Thyroid gland (tissue), 4 donors: ENCODE measurements at places on chromosomes 3 and 15. TPM values are rescaled to one million over a fixed set of nuclear protein-coding genes. Genes with fewer than 3 reads are reported as not detected.

DNA sequence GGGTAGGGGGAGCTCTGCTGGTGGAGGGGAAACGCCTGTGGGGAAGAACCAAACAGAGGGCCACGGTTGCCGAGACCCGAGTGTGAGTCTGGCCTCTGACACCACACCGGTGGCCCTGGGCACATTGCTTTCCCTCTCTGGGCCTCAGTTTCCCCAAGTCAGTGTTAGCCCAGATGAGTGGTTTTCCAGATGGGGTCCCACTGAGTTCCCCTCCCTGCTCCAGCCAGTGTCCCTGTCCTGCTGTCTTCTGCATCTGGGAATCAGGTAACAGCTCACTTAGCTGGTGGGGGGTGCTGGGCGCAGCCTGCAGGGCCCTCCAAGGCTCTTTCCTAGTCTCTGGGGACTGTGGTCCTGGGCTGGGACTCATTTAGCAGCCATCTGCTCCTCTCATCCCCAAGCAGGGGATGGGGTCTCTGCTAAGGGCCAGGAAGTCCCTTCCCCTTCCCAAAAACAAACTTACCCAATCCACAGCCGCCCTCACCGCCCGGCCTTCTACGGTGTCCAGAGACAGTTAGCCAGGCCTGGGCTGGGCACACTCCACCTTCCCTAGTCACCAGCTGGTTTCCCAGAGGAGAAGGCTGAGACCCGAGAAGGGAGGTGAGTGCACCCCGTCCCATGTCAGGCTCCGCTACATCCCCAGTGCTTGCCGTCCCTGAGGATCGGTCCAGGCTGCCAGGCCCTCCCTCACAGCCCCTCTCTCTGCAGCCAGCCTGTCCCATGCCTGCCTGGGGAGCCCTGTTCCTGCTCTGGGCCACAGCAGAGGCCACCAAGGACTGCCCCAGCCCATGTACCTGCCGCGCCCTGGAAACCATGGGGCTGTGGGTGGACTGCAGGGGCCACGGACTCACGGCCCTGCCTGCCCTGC is 676 bp downstream of the GP9 start:
- no peak overlapping the region for H3K4me3 ChIP-seq
- DNase-seq = no peak
- no peaks in the 10 kb centered on the region for H3K27me3 ChIP-seq

The SIDT1 gene
- total RNA-seq = 2.7 TPM

GRCh38 chr15:77647961-77648360 is 15.2 kb upstream of the LINGO1 start:
- H3K27ac ChIP-seq = no peak overlapping the region
- H3K27me3 ChIP-seq = no peaks in the 10 kb centered on the region
- H3K4me3 ChIP-seq = no peak overlapping the region
- H3K4me1 ChIP-seq = no peaks in the 10 kb centered on the region
- no peaks in the 10 kb centered on the region for H3K36me3 ChIP-seq
- DNase-seq = no peak

DNA sequence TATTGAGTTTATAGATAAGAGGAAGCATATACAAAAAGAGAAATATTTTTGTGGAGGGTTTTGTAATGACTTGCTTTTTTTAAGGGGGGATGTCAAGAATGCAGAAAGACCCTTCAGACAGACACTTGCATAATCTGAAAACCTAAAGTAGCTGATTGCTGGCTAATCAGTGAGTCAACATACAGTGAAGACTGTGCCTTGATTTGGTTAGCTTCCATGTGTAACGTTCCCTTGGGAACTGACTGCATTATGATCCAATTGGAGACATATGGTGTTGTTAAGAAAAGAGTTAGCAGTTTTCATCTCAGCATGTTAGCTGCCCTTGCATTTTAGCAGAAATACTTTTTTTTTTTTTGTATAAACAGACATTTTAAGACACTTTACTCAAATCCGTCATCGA is 483.2 kb downstream of the RBMS3 start:
- DNase-seq = no peak
- H3K36me3 ChIP-seq = no peaks in the 10 kb centered on the region
- H3K27ac ChIP-seq = no peak overlapping the region
- H3K4me3 ChIP-seq = no peak overlapping the region

GRCh38 chr15:80887148-80887547 is 102.5 kb downstream of the MESD start:
- no peak overlapping the region for H3K4me3 ChIP-seq
- no peak for DNase-seq
- H3K36me3 ChIP-seq = no peaks in the 10 kb centered on the region
- H3K27me3 ChIP-seq = no peaks in the 10 kb centered on the region
- no peaks in the 10 kb centered on the region for H3K4me1 ChIP-seq

The SPRED1 gene
- total RNA-seq = 78.3 TPM

GRCh38 chr3:29164825-29165224 is 116.0 kb upstream of the RBMS3 start:
- no peaks in the 10 kb centered on the region for H3K27me3 ChIP-seq
- H3K4me3 ChIP-seq = no peak overlapping the region
- H3K4me1 ChIP-seq = peaks cover under 1% of the 10 kb centered on the region
- no peak overlapping the region for H3K27ac ChIP-seq
- DNase-seq = no peak

DNA sequence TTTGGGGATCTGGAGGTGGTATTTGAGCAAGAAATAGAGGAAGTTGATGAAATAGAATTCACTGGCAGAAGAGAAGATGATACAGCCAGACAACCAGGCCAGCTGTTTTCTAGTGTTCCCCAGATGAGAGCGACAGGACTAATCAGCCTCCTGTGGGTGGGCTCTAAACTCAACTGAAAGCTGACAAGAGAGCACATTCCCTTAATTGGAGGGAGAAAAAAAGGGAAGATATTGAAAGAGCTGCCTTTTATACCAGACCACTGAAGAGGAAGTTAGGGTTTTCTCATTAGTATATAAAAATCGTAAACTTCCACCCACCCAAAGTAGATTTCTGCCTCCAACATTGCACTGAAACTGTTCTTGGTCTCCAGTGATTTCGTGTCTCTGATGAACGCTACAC is 6.5 kb upstream of the TM4SF19 start:
- H3K27me3 ChIP-seq = no peaks in the 10 kb centered on the region
- no peak overlapping the region for H3K4me3 ChIP-seq
- H3K27ac ChIP-seq = no peak overlapping the region
- DNase-seq = no peak
- no peaks in the 10 kb centered on the region for H3K4me1 ChIP-seq
- no peaks in the 10 kb centered on the region for H3K36me3 ChIP-seq

DNA sequence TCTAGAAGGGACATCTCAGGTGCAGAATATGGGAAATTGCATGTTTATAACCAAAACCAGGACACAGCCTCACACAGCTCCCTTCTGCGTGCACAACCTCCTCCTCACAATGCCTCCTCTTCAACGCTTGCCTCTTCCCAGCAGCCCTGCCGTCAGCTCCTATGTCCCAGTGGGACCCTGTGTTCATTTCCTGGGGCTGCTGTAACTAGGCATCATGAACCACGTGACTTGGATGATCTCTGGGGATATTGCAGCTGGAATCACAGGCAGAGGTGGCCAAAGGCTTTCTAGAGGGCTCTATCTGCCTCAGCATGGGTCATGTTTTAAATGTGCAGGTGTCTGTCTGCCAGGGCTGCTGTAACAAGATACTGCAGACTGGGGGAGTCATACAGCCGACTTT is 375.3 kb downstream of the OCA2 start:
- no peak overlapping the region for H3K27ac ChIP-seq
- no peaks in the 10 kb centered on the region for H3K36me3 ChIP-seq
- no peaks in the 10 kb centered on the region for H3K4me1 ChIP-seq

- no peak overlapping the region for H3K27ac ChIP-seq
- DNase-seq = no peak
- H3K36me3 ChIP-seq = no peaks in the 10 kb centered on the region
Measured at GRCh38 chr3:85670634-85671205, 711.9 kb downstream of the CADM2 start.

GRCh38 chr3:72041511-72041910 is 256.6 kb upstream of the PROK2 start:
- no peak overlapping the region for H3K4me3 ChIP-seq
- DNase-seq = no peak
- H3K36me3 ChIP-seq = no peaks in the 10 kb centered on the region
- H3K27me3 ChIP-seq = no peaks in the 10 kb centered on the region
- H3K4me1 ChIP-seq = no peaks in the 10 kb centered on the region

The SEMA5B gene
- total RNA-seq = 0.59 TPM

The RFTN1 gene
- 110 TPM for total RNA-seq

The PPP4R2 gene
- total RNA-seq = 51.5 TPM

The SLC38A3 gene
- total RNA-seq = 5.0 TPM

DNA sequence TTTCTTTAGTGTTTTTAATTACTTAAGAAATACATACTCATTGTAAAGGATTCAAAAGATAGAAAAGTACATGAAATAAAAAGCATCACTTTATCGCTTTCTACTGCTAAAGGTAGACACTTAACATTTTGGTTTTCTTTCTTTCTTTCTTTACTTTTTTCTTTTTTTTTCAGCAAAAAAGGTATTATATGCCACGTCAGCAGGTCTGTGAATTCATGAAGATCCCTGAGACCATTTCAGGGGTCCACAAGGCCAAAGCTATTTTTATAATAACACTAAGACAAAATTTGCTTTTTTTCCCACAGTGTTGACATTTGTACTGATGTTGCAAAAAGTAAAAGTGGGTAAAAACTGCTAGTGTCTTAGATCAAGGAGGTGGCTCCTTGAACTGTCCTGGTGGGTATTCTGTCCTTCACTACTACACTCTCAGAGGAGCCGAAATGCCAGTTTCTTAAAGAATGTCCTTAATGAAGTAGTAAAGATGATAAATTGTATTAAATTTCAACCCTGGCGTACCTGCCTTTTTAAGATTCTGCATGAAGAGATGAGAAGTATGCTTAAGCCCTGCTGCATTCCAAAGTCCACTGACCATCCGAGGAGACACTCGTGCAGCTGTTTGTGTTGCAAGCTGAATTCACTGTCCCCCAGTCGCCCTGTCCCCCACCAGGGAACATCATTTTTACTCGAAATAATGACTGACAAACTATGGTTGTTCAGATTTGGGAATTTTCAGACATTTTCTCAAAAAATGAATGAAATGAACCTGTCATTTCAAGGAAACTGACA is 106.7 kb upstream of the PIAS1 start:
- H3K27ac ChIP-seq = peak overlapping the region; percentile 63
- no peaks in the 10 kb centered on the region for H3K27me3 ChIP-seq
- peak; percentile 65 for DNase-seq
- no peaks in the 10 kb centered on the region for H3K36me3 ChIP-seq

DNA sequence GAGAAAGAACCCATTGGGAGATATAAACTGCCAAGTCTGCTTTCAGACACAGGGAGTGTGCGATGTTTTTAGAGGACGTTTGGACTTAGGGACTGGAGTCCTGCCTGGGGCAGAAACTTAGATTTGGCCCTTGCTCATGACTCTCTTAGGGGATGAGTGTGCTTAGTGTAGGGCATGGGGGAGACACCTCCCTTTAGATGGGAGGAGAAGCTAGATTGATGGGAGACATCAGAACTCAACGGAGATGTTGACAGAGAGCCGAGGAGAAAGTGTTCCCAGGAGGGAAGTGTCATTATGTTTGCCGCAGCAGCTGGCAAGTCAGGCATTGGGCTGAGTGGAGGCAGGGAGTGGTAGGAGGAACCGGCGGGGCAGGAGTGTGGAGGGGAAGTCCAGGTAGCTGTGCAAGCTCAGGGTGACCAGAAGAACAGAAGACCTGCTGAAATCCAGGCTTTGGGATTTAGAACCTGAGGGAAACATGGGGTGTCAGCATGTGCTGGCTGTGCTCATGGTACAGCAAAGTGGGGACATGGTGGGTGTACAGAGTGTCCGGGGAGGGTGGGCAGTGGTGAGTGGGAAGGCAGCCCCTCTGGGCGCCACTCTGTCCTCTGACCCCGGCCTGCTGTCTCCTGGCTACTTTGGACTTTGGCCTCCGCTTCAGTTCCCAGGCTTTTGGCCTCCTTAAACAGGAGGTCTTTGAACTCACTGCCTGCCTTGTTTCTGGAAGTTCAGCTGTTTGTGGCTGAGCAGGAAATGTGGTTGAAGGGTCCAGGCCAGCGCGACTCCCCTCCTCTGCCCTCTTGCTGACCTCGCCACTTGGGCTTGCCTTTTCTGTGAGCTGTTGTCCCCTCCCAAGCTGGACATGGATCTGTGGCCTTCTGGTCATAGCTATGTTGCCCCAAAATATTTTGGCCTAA is 324.0 kb upstream of the LRRFIP2 start:
- H3K4me1 ChIP-seq = no peaks in the 10 kb centered on the region
- DNase-seq = peak; percentile 28
- no peak overlapping the region for H3K4me3 ChIP-seq
- H3K27ac ChIP-seq = no peak overlapping the region
- H3K27me3 ChIP-seq = no peaks in the 10 kb centered on the region

The RASGRP1 gene
- total RNA-seq = 1.9 TPM

The EHHADH gene
- 10.6 TPM for total RNA-seq

- H3K36me3 ChIP-seq = peaks cover 18% of the 10 kb centered on the region
- peak overlapping the region; percentile 91 for H3K27ac ChIP-seq
- DNase-seq = no peak
Measured at GRCh38 chr15:75368689-75369239, 357 bp upstream of the MAN2C1 start.
